ENCODE measurements at places on chromosomes 5 and 9.

DNA sequence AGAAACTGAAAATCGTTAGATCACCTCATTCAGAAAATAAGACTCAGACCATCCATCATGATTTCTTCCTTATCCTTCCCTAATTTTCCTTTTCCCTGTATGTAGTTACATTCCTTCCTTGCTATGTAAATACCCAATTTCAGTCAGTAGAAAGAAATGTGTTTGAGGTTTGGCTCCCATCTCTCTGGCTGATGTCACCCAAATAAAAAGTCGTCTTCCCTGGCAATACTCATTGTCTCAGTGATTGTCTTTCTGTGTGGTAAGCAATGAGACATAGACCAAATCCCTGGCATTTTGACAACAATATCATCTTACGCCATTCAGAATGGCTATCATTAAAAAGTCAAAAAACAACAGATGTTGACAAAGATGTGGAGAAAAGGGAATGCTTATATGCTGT lies 303.9 kb upstream of the EDIL3 start:
- DNase-seq: no peak

DNA sequence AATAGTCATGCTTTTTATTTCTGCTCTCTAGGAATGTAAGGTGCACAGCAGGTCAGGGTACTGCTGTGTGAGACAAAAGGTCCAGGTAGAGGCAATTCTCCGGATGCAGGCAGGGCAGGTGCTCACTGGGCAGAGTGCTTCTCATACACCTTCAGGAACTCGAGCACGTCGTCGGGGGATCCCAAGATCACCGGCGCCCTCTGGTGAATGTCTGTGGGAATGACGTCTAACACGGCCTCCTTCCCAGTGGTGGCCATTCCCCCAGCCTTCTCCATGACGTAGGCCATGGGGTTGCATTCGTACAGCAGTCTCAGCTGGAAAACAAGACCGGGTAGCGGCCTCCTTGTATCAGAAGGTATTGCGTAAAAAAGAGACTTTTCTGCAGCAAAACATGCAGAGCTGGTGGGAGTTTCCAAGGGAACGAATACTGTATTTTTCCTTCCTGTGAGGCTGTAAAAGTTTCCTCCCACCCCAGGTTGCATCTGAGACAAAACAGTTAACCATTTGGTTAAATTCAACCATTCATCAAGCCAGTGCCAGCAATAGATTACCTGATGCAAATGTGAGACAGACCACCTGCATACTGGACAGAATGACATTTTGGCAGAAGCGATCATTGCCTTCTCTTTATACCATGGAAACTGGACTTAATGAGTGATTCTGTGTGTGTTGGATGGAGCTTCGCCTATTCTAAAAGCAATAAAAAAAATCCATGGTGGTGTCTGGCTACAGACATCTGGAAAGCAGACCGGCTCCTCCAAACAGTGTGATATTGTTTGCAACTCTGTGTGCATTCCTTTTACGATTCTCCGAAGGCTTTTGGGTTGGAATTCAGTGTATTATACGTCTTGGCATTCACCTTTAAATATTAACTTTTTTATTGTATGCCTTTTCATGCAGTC lies 9.9 kb upstream of the FBP2 start:
- DNase-seq: peak; percentile 60

DNA sequence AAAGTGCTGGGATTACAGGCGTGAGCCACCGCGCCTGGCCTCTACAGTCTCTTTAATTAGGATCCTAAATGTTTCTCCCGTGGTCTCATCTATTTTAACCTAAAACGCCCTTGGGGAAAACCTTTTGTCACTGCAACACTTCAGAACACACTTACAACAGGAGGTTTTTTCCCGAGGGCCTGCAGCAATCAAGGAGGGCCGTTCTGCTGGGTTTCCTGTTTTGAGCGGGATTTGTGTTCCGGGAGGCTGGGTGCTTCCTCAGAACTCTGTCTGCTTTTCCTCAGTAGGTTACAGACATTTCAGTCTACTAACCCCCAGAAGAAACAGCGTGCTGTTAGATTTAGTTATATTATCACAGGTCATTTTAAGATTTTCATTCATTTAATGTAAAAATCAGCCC lies 65.4 kb upstream of the IRX4 start:
- no peak for DNase-seq

DNA sequence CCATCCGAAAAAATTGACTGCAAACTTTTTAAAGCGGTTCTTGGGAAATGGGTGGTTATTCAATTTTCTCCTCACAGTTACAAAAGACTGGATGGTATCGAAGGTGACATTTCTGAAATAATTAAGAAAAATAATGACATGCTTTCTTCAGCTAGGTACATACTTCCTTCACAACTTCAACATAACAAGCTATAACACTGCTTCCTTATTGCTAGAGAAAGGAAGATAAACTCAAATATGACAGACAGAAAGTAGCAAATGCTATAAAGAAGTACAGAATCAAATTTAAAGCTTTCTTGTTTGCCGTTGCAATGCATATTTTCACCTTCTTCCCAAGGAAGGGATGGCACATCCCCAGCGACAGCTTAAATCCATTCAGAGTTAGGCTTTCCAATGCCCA lies 93.5 kb upstream of the EFNA5 start:
- DNase-seq: no peak

DNA sequence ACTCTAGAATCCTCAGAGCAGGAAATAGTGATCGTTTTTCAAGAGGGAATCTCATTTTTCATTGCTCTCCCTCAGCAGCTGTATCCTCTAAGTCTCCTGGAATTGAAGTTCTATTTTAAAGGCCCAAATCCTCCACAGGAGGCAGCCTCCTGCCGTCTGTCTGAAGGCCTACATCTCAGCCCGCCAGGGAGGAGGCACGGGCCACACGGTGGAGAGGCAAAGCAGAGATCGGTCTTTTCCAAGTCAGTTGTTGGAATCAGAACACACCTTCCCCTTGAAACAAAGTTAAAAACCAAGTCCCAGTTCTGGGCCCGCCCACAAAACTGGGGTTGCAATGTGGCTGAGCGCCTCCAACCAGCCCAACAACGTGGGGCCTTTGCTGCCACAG lies 68.7 kb downstream of the RAPGEF1 start:
- DNase-seq: no peak

- DNase-seq: no peak
These were observed 91.7 kb upstream of the C6 start for GRCh38 chr5:41305056-41305455.

DNA sequence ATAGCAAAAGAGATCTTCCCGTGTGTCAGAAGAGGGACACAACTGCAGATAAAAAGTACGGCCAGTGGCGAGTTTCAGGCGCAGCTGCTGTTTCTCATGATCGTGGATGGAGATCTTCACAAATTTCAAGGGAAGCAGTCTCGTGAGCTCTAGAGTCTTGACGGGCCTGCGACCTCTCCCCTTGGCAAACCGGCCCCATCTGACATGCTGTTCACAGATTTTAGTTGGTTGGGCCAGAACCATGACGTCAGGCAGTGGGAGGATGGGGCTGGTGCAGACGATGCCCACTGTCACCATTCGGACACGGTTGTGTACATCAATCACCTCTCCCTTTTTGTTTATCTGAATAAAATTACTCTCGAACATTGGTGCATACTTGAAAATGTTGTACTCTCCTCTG lies 396 bp downstream of the GARIN3 start:
- DNase-seq: no peak

GRCh38 chr9:1051210-1051583 lies 1.0 kb downstream of the DMRT2 start:
- DNase-seq: no peak

GRCh38 chr5:159210210-159210661 lies 883 bp upstream of the RNF145 start:
- DNase-seq: peak; percentile 5

DNA sequence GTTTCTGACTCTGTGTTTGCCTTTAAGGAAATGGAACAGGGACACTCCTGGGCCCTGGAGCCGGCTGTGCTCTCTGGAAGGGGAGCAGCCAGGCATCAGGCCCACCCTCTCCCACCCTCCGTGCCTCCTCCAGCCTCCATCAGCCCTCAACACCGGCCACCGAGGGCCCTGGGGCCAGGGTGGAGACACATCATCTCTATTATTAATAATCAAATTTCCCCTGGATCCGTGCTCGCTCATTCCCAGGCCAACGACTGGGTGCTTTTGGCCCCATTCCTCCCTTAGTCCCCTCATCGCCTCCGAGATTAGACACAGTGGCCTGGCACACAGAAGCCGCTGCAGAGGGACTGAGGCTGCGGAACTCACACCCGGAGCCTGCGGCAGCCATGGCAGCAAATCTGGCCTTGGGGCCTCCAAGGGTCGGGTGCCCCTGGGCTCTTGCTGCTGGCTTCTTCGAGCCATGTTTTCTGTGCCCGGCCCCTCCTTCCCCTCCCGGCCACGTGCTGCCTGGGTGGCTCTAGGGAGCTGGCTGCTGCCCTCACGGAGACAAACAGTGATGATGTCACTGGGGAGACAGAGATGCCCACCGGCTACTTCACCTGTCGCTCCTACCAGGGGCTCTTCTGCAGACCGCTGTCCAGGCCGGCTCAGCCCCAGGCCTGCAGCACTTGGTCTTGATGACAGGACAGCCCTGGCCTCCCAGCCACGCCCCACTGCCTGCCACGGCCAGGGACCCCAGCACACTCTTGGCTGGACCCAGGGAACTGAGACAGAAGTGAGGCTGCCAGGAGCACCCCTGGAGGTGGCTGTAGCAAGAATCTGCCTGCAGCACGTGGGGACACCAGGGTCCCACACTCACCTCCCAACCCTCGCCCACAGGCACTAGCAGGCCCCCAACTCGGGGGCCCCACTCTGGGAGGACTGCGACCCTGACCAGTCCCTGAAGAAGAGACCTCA lies 76.6 kb upstream of the PPP1R26 start:
- no peak for DNase-seq

- DNase-seq: no peak
These were observed 48.9 kb downstream of the FAM174A start for GRCh38 chr5:100584069-100584468.

DNA sequence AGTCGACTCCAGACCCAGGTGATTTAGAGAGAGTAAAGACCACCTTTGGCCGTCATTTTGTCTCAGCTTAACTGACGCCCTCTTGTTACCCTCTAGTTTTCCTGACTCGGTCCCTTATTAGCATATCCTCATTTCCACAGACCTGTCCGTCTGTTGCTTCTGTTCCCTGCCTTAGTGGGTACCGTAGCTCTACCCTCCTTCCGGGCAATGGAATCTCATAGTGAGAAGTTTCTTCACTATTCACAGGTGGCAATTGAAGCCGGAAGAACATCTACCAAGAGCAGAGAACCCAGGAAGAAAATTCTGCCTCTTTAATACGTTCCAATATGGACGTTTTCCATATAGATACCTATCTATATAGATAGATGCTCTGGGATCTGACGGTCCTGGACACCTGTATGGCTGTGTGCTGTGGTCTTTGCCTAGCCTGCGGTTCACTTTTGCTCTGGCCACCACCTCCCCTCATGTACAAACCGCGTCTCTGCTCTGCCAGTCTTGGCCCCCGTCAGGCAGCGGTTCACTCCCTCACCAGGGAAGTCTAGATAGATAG lies 652 bp upstream of the TMEM161B start:
- DNase-seq: no peak

DNA sequence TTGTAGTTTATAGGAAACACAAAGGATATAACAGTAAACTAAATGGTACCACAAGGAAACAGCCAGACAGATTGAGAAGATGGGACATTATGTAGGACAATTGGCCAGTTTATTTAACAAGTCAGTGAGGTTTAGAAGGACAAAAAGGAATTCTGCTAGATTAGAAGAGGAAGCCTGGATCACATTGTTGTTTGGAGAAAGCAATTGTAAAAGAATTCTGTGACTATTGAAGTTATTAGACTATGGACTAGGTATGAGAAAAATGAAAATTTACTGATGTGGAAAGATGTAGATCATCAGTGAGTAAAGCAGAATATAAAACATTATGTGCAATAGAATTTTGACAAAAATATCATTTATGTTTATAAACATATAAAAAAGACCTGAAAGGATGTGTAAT lies 97.1 kb downstream of the CFAP95 start:
- DNase-seq: no peak

- DNase-seq: no peak
These were observed 165.5 kb downstream of the C9orf50 start for GRCh38 chr9:129455151-129455995.

GRCh38 chr5:78760770-78761169 lies 112.2 kb upstream of the LHFPL2 start:
- no peak for DNase-seq

DNA sequence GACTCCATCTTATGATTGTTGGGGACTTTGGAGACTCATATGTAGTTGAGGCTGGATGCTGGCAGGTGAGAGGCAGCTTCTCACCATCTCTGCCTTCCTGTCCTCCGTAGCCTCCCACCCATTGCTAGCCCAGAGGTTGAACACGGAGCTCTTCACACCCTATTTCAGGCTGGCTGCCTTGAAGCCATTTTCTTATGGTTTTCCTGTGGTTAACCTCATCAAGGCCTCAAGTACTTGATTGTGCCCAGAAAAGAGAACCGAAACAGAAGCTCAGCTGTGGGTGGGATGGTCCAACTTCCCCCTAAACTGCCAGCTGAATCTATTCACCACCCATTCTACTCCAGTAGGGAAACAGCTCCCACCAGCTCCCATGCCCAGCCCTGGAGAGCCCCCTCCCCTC lies 102.9 kb downstream of the LIFR start:
- peak; percentile 12 for DNase-seq

GRCh38 chr9:88952976-88953375 lies 38.3 kb upstream of the S1PR3 start:
- no peak for DNase-seq

GRCh38 chr9:115374724-115375268 lies 256.8 kb upstream of the TNC start:
- no peak for DNase-seq

DNA sequence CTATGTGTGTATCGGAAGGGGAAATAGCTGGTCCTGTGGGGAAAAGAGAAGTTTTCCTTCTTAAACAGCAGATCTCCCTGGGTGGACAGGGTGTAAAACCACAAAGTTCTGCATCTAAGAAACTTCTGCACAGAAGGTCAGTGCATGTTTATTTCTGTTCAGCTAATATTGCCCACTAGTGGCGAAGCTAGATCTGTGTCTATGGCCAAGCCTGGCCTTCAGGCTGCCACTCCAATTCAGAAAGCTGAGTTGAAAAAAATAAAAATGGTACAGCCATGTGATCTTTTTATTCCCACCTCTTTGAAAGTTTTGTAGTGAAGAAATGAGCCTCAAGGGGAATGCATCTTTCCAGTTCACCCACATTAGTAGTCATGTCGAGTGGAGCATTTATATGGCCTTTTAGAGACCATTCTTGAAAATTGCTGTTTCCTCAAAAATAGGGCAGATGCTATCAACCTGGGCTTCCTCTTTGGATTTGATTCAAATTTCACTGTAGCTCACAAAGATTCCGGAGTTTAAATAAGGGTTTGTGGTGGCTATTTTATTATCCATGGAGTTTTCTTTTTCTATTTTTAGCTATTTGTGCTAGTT lies 488.0 kb downstream of the PRELID2 start:
- DNase-seq: no peak

GRCh38 chr5:127993476-127993875 lies 90.1 kb upstream of the SLC12A2 start:
- DNase-seq: no peak

All from activated CD4-positive, alpha-beta T cell treated with anti-CD3 and anti-CD28 coated beads for 4 hours (primary cell).